ENCODE measurements at places on chromosomes 6 and 20.

- no peak for DNase-seq
These were observed 29.7 kb downstream of the ATXN1 start for GRCh38 chr6:16731478-16732051.

- DNase-seq: no peak
These were observed 39.0 kb upstream of the ECHDC1 start for GRCh38 chr6:127382413-127382812.

- no peak for DNase-seq
These were observed 256.7 kb downstream of the PKHD1 start for GRCh38 chr6:51830666-51831065.

DNA sequence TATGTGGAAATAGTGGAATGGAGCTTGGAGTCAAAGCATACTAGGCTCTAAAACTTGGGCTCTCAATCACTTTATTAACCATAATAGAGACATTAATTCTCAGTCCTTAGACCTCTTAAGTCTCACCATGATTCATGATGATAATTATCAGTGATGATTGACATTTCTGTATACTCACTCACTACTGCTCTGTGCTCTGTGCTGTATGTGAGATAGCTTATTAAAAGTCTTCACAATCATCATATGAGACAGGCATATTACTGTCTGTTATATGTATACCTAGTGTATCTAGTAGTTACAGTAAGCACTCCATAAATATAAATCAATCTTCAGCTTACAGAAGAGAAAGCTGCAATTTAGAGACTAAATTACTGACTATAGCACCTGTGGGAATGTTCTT, 236.0 kb upstream of the JAG1 start:
- DNase-seq: no peak

GRCh38 chr6:49546331-49546730, 4.1 kb upstream of the C6orf141 start:
- DNase-seq: no peak

DNA sequence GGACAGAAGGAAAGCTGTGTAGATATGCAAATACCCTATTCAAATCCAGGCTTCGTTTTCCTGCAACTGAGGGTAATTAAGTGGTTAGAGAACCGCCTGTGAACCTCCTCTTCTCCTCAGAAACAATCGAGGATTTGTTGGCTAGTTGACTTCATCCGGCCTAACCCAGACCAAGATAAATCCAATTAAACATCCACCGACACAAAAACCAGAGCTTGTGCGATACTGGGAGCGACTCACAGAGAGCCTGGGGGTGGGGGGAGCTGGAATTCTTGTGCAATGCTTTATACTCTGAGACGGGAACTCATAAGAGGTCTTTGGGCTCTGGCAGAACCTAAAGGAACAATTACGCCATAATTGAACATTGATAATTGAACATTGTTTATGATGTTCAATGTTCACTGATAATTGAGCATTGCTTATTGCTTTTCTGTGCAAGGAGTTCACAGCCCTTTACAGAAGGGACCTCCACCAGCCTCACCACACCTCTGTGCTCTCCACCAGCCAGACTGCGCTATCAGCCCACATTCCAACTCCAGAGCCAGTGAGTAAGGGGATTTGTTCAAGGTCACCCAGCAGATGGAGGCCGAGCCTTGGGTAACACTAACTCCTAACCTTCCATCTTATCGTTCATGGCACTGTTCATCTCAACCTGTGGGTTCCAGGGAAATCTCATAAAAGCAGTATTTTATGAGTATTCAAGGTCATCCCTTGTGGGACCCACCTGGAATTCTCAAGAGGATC, 429.6 kb upstream of the JARID2 start:
- DNase-seq: no peak

DNA sequence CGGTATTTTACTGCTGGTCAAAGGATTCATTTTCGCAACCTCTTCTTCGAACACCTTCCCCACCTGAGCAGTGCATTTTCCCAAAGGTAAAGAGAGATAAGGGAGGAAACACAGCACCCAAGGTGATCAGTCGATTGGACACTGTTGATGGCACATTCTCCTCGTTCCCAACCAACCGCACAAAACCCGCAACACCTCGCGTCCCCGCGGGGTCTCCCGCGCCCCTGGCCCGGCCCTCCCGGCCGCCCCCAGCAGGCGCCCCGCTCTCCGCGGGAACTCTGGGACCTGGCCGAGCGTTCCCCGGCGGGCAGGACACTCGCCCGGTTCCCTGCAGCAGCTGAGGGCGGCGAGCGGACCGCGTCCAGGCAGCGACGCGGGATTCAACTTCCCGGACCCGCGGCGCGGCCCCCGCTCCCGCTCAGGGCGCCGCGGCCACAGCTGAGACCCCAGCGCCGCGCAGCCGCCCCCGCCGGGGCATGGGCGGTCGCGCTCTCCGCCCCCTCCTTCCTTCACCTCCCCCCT, 506 bp downstream of the RGS17 start:
- peak; percentile 22 for DNase-seq

DNA sequence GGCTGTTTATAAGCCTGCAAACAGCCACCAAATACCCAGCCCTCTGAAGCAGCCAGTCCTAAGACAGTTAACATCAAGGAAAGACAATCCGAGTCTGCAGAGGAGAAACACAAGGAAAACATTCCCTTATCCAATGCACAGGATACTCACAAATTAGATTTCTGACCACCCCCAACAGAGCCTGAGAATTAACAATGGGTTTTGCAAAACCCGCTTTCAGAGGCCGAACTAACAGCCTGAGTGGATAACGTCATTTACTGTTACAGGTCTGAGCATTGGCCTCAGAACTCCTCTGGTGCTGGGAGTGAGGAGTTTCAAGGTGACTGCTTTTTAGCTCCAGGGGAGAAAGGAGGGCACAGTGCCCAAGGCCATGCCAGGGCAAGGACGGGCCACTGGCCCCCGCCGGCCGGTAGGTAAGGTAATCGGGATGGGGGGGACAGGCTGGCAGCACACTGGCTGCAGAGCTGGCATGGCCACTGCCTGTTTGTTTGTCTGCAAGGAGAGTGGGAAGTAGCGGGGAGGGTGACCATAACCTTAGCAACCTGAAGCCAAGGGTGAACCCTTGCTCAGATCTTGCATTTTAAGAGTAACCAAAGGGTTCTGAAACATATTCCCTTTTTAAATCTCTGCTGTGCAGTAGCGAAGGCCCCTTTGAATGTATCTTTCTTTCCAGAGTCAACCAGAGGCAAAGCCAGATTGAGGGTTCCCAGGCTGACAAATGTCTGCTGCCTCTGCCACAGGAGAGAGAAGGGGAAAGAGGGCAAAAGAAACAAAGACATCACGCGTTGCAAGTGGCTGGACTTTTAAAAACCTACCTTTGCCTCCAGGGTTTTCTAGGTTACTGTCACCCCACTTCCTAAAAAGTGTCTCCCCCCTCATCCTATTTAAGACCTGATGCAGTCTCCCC, 3.9 kb downstream of the ZMYND8 start:
- DNase-seq: no peak

DNA sequence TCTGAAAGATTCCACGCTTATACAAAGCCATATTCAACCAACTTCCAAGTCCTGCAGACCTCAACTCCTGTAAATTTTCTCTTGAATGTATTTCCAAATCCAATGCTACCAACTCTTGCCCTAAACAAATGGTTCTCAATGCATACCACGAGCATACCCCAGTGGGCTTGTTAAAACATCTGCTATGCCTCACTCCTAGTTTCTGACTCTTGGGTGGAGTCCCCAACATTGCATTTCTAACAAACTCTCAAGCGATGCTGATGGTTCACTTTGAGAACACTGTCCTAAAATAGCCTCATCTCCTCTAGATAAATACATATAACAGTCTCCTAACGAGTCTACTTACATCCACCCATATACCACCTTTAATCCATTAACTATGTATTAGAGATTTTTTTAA, 7.3 kb downstream of the HBS1L start:
- no peak for DNase-seq

Data from progenitor cell of endocrine pancreas (in vitro differentiated cells).